Stimulated activated CD4-positive, alpha-beta T cell treated with anti-CD3 and anti-CD28 coated beads, Interleukin-15, amount 100 ng/mL, for 24 hours (primary cell): ENCODE measurements at places on chromosomes 16 and 17.

GRCh38 chr16:424033-424622 lies 1.3 kb upstream of the RAB11FIP3 start:
- DNase-seq, result no peak

DNA sequence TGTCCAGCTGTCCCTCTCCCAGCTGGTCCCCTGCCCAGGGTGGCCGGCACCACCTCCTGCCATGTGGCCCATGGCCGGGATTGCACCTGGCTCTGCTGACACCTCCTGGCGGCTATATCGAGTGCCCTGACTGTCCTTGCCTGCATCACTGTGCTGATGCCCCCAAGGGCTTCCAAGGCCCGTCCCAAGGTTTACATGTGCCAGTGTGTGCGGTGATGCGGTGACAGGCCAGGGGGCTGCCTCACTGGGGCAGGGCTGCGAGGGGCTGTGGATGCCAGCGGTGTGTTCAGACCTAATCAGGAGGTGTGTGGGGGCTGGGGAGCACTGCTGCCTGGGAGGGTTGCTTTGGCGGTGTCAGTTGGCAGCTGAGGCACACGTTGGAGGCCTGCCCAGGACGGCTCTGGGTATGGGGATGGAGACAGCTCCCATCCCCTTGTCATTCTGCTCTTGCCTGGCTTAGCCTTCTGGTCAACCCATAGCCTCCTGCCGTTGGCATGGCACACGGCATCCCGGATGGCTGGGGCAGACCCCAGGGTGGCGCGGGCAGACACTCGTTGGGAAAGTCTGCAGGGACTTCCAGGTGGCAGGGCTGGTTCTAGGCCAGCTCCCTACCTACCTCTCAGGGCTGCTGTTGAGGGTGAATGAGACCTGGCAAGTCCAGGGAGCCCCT lies 5.5 kb downstream of the MAP2K3 start:
- no peak for DNase-seq

- DNase-seq, result no peak
Observed at GRCh38 chr16:2386990-2387389, 42.3 kb upstream of the CCNF start.

DNA sequence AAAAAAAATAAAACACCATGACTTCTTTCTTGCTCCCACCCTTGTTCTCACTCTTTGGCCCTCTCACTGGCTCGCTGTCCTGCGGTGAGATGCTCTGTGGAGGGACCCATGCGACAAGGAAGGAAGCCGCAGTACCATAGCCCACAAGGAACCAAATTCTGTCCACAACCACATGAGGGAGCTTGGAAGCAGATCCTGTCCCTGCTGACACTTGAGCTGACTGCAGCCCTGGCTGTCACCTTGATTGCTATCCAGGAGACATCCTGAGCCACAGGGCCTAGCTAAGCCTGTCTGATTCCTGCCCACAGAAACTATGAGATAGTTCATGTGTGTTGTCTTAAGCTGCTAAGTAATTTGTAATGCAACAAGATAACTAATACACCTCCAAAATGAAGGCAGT lies 4.8 kb upstream of the MT2A start:
- peak; percentile 30 for DNase-seq

DNA sequence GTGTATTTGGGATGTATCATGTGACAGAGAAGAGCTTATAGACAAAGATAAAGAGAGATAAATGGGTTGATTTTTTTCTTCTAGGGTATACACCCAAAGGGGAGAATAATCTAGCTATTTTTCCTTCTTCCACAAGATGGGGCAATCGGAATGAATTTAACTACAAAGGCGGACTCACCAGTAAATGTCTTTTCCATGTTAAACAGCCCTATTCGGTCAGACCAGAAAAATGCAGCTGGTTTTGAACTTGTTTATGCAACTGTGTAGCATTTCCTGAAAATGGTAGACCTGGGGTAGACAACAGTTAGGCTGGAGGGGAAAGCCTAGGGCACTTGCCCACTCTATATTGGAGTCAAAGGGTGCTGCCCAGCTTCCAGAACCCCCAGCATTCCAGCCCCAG lies 477.1 kb downstream of the TOX3 start:
- DNase-seq, result no peak

- peak; percentile 67 for DNase-seq
Observed at GRCh38 chr17:77127735-77128361, 12.9 kb upstream of the SEC14L1 start.

GRCh38 chr16:65213866-65214595 lies 92.2 kb upstream of the CDH11 start:
- no peak for DNase-seq

DNA sequence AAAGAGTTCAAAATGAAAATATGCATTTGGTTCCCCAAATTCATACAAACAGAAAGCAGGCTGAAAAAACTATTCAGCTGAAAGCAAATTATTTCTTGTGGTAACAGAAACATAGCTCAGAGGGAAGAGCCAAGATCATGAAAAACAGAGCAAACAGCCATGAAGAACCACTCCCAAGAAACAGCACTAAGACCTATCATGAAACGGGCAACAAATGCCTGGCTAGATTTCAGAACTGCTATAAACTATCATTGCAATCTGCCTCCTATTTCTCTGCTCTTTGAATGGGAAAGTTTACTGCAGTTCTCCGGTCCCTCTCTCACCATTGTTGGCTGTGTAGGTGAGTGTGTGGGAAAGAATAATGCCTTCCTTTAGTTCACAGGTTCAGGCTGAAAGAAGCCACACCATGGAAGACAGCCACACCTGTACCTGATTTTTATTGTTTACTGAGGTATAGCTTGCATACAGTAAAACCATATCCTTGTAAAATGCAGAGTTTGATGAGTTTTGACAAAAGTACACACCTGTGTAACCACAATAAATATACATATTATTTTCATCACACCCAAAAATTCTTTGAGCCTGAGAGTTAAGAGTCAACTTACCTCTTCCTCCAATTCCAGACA lies 48.2 kb downstream of the CEP112 start:
- no peak for DNase-seq

DNA sequence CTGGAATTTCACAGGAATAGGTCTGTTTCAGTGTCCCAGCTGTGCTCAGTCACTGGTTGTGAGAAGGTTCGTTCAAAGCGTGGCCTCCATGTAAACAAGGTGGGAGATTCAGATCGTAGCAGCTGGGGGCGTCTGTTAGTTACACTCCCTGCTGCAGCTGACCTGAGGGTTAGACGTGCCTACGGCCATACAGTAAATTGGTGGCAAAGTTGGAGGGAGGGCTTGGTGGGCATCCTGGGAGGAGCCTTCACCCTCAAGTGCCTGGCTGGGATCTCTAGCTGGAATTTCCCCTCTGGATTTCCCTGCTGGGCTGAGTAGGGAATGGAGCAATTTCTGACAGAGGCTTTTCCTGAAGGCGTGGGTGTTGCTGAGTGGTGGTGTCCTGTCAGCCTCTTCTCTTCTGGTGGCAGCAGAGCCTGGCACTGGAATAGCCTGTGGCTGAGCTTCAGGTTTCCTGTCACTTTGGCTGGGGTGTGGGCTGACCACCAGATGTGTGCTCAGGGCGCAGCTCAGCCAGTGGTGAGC lies 6.4 kb downstream of the FCSK start:
- no peak for DNase-seq

DNA sequence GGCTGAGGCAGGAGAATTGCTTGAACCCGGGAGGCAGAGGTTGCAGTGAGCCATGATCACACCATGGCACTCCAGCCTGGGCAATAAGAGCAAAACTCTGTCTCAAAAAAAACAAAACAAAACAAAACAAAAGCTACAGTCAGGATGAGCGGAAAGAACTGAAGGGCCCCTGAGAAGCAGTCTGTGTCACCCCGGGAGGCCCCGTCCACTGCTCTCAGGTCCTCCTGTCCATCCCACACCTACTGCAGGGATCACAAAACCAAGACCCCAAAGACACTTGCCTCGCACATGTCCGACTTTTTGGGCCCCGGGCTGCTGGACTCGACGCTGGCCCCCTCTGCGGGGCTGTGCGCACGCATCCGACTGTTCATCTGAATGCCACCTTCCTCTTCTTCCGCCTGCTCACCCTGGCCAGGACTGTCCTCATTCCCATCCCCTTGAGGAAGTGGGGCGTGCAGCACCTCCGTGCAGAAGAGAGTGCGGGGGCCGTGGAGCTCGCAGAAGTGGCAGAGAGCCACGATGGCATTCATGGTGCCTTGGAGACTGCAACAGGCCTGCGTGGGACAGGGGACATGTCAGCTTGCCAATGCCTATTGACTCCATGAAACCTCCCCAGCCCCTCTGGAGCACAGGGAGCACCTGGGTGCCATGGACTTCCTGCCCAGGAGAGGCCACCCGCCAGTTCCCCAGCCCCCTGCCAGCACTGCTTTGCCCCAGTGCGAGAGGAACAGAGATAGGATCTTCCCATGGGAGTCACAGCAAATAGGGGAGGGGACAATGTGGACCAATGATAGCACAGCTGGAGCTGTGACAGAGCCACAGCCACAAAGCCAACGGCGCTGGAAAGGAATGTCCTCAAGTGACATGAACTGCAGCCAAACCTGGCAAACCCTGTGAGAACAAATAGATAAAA lies 9.1 kb downstream of the FLCN start:
- DNase-seq, result no peak

- DNase-seq, result no peak
Observed at GRCh38 chr17:79054200-79054960, 20.2 kb upstream of the ENGASE start.

DNA sequence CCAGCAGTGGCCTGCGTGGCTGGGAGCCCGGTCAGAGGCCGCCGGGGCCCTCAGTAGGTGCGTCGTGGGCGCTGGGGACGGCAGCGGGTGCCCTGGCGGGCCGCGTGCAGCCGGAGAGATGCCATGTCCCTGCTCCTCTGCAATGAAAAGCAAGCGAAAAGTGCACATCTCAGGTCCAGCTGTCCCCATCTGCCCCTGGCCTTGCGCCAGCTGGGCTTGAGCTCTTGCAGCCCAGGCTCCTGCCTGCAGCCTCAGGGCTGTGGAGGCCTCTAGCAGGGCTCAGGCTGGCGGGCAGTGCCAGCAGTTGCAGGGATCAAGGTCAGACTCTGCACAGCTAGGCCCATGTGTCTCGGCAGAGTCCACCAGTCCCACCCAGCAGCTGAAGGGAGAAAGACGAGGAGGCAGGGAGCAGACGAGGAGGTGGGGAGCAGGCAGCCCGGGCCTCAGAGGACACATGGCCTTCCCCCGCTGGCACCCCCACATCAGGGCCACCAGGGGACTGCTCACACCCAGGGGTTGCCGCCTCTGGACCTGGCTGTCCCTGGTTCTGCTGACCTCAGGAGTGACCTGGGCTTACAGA lies 11.2 kb downstream of the SLC16A3 start:
- DNase-seq, result no peak

- DNase-seq, result no peak
Observed at GRCh38 chr17:11264183-11264871, 23.3 kb downstream of the SHISA6 start.

GRCh38 chr17:41507315-41507880 lies 2.0 kb upstream of the KRT13 start:
- DNase-seq, result no peak

DNA sequence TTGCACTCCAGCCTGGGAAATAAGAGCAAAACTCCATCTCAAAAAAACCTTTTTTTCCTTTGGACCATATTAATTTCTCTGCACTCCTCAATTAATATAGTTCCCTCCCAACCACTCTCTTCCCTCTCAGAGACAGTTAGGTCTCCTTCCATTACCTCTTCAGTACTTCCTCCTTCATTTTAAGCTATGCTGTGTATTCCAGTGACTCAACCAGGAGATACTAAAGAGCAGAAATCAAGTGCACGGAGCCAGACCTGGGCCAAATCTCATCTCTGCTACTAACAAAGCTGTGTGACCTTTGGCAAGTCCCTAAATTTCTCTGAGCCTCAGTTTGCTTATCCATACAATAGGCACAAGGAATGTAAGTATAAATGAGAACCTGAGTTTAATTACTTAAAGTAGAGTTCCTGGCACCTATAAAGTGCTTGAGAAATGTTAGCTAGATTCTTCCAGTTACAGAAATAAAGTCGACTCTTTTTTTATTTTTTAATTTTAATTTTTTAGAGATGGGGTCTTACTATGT lies 8.5 kb downstream of the PECAM1 start:
- no peak for DNase-seq

GRCh38 chr17:67246653-67247415 lies 1.8 kb upstream of the HELZ start:
- DNase-seq, result peak; percentile 28

GRCh38 chr16:85730186-85730465 lies 20.8 kb downstream of the C16orf74 start:
- DNase-seq, result no peak

GRCh38 chr17:35467824-35468223 lies 19.3 kb upstream of the SLFN13 start:
- DNase-seq, result no peak

DNA sequence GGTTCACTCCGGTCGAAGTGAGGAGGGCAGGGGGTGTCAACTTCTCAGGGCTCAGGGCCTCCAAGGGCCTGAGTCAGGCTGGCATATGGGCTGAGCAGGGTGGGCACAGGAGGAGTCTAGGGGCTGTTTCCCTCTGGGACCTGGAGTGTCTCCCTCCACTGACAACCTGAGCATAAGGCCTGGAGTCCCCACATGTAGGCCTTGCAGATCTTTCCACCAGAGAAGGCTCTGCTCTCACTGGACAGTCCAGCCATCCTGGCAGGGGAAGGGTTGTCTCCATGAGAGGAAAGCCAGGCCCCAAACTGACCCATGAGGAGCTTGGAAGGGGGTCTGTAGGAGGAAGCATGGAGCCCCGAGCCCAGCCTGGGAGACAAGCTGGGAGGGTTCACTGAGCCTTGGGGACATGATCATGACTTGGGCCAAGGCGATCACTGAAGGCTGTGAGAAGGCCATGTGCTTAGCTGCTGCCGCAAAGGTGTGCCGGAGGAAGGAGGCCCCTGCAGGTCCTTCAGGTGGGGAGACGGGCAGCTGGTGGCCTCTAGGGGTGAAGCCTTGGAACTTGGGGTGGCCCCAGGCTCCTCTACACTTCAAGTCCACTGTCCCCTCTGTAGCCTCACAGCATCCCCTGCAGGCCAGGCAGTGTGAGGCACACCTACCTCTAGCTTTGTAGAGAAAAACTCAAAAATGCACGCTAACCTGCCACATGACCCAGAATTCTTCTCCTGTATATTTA lies 9.9 kb downstream of the CMTM2 start:
- peak; percentile 69 for DNase-seq

- DNase-seq, result no peak
Observed at GRCh38 chr17:36791942-36792475, 145.3 kb upstream of the LHX1 start.

DNA sequence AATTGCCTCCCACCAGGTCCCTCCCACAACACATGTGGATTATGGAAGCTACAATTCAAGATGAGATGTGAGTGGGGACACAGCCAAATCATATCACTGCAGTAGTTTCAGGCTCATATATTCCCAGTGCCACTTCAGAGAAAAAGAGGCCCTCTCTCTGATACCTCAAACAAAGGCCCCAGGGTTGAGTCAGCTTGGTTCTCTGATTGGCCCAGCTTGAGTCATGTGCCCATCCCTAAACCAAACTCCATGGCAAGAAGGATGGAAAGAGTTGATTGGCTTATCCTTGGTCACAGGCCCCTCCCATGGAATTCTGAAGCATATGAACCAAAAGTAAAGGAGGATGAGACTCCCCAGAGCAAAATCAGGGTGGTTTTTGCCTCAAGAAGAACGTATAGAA lies 75.9 kb upstream of the IRX6 start:
- DNase-seq, result no peak

- no peak for DNase-seq
Observed at GRCh38 chr16:28569968-28570752, 16.4 kb downstream of the SGF29 start.

- peak; percentile 39 for DNase-seq
Observed at GRCh38 chr16:68272507-68273209, 8.3 kb downstream of the SLC7A6 start.

GRCh38 chr16:86219655-86220445 lies 290.5 kb upstream of the FOXF1 start:
- no peak for DNase-seq

GRCh38 chr16:87086575-87086974 lies 230.6 kb downstream of the C16orf95 start:
- DNase-seq, result no peak
